Left renal cortex interstitium (tissue), 4 donors: ENCODE measurements at places on chromosomes 6 and 20.

- DNase-seq = no peak
Observed at GRCh38 chr6:69012211-69012610, 377.1 kb downstream of the ADGRB3 start.

DNA sequence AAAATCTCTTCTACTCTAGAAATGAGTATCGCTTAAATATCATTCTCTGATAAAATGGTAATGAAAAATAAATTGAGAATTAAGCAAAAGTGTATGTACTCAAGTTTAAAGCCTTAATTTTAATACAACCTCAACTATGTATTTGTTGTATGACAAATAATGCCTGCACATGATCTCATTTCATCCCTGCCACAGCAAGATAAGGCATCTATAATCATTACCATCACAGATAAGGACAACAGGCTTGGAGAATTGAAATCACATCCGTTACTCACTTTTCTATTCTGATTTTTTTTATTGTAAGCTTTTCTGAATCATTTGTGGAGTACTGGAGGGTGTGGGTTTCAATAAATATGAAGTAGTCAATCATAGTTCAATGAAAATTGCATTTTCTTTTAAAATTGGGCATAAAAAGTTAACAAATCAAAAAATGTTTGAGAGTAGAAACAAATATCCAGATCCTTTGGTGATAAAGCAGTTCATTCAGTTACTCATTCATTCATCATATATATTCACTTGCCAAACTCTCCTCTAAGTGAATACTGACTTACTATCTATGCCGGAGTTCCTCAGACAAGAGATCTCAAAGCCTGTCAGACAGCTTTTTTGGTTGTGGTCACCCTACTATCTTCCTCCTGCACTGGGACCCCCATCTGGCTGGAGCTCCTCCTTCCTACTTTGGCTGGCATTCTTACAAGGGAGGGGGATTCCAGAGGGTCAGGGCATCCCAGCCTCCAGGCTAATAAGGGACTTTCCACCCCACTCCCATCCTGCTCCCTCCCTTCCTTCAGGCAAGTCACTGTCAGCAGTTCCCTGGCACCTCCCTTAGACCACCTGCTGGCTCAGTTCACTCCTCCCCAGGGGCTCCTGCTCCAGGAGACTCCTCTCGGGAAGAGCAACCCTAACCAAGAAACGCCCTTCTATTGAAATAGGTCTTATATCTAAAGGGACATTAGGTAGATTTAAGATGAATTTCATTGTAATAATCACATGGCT lies 118.6 kb downstream of the OGFRL1 start:
- DNase-seq = no peak

DNA sequence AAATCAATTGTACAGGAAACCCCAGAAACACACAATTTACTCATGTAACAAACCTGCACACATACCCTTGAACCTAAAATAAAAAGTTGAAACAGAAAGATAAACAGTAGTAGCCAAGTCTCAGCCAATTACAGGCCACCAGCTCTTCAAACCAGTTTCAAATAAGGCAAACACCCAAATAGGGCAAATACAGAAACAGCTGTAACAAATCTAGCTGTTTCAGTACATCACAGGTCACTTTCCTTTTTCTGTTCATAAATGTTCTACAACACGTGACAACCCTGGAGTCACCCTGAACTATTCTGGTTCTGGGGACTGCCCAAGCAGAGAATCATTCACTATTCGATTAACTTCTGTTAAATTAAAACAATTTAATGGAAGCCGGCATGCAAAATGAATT lies 329.0 kb downstream of the GJA1 start:
- no peak for DNase-seq

GRCh38 chr20:4026093-4026601 lies 10.8 kb upstream of the RNF24 start:
- no peak for DNase-seq

DNA sequence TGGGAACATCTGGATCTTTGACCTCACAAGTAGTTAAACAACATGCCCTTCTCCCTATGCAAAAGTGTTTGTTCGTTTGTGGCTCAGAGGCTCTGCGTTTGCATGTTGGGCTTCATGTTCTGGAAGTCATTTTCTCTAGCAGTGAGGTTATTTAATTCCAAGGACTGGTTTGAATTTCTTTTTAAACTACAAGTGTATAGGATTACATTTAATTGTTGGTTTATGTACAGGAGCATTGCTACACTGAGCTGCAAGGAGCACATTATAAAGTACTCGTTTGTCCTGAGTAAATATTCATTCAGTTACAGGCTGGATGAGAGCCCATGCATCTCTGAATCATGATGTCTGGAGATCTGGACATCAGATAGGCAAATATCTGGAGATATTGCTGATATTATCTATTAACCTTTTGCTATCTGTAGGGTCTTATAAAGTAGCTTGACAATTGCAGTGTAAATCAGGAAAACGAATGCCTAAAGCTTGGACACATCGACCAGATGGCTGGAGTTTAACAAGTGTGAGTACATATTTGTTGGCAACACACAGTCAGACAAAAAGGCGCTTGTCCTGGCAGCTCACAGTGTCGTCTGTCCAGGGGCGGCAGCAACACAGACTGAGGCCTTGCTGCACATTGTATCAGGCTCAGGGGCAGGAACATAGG lies 84.6 kb downstream of the PDE7B start:
- DNase-seq = no peak

GRCh38 chr6:167474725-167475124 lies 149.8 kb downstream of the TTLL2 start:
- no peak for DNase-seq

DNA sequence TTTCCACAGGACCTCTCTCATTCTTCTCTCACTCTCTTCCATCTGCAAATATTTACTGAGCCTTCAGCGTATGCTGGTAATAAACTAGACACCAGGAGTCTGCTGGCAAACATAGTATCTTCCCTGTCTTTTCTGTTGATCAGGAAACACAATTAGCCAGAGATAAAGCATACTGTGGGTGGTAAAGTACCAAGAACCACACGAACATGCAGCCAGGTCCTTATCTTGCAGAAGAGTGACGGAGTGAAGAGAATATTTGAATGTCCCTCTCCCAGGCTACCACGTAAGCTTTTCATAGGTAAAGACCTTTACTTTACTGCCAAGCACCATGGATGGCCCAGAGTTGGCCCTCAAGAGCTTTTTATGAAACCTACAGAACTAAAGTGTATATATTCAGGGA lies 13.3 kb downstream of the FHL5 start:
- DNase-seq = no peak

DNA sequence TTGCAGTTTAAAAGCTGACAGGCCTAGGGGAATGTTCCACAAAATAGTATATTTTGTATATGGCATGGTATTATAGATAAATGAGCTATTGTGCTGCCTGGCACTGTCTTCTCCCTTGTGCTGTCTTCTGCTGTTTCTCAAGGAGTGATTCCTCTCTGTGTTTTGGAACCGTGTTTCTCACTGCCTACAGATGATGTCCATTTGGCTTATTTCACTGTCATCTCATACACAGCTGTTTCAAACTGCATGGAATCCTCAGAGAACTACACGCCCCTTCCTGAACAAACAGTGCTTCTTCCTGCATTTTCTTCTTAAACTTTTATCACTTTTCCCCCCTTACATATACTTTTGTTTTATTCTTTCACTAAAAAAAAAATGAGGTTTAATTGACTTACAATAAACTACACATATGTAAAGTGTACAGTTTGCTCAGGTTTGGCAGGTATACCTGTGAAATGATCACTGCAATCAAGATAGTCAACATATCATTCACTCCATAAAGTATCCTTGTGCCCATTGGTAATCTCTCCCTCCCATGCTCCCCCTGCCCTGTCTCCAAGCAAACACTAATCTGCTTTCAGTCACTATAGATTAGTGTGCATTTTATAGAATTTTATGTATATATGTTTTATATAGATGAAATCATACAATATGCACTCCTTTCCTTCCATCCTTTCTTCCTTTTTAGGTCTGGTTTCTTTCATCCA lies 43.0 kb downstream of the CBFA2T2 start:
- no peak for DNase-seq

DNA sequence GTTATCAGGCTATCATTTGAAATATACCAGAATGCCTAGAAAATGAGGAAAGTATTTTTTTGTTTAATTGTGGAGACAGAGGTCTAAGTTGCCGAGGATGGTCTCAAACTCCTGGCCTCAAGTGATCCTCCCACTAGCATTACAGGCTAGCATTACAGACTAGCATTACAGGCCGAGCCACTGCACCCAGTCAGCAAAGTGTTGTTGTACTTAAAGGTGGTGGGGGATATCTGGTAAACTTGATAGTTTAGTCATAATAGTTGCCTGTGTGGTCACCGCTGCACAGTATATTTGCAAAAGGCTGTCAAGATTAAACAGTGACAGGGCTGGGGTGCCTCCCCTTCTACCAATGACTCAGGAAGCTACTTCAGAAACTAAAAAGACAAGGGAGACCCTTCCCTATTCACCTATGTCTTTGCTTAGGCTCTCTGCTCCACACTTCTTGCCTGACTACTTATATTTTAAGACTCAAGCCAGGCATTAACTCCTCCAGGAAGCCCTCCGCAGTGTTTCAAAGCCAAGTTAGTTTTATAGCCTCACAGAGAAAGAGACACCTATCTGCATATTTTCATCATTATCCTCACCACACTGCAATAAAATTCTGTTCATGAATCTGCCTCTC lies 3.1 kb upstream of the AKIRIN2 start:
- DNase-seq = no peak

DNA sequence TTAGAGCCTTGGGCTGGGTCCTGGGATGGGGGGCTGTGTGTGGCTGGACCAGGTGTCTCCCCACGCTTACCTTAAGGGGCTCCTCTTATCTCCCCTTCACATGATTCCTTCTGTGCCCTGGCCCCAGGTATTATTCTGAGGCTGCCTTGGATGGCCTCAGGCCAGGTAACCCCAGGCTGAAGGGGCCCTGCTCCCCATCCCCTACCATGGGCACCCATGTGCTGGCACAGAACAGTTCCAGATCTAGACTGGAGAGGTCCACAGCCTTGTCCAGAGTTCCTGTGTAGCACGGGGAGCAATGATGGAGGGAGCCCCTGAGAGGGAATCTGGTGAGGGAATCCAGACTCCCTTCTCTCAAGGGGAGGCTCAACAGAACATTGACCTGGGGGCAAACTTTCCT lies 32.1 kb downstream of the MOCS1 start:
- DNase-seq = no peak
